ENCODE measurements at places on chromosomes 4 and X.

GRCh38 chr4:144754562-144755410, 108.8 kb downstream of the HHIP start:
- DNase-seq, result no peak

- no peak for DNase-seq
Measured at GRCh38 chr4:62191451-62192240, 991.5 kb downstream of the ADGRL3 start.

GRCh38 chrX:78321809-78322208, 5.6 kb downstream of the CYSLTR1 start:
- peak; percentile 14 for DNase-seq

GRCh38 chr4:174707051-174707676, 121.9 kb downstream of the GLRA3 start:
- no peak for DNase-seq

DNA sequence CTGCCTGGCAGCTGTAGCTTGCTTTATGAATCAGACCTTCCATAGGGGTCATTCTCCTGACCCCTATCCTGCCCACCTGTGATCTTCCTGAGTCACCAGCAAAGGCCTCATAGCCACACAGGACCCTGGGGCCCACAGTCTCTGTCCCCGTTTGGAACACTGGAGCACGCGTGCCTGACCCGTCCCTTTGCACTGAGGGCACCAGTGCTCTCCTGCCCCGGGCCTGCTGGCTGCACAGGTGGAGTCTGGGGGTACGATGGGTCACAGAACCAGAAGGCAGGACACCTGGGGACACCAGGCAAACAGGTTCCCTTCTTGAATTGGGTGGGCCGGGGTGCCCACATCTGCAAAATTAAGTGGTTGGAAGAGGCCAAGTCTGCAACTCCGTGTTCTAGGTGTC, 97.2 kb downstream of the CPZ start:
- DNase-seq, result no peak

DNA sequence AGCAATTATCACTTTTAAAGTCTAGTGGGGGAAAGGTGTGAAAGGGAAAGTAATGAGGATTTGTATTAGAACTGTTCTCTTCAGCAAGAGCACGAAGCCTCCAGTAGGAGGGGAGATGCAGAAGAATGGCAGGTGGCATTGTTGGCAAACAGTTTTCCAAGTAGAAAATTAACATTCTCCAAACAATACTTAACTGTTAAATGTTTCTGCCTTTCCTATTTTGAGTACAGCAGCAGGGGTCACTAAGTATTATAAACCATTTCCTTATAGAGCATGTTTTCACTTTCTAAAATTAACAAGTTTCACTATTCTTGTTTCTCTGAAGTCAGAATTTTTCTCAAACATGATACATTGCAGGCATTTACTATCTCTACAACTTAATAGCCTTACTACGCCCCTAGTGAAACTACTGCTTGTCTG, 58.7 kb downstream of the LEF1 start:
- no peak for DNase-seq

GRCh38 chr4:166827167-166827566, 407.1 kb downstream of the SPOCK3 start:
- no peak for DNase-seq

DNA sequence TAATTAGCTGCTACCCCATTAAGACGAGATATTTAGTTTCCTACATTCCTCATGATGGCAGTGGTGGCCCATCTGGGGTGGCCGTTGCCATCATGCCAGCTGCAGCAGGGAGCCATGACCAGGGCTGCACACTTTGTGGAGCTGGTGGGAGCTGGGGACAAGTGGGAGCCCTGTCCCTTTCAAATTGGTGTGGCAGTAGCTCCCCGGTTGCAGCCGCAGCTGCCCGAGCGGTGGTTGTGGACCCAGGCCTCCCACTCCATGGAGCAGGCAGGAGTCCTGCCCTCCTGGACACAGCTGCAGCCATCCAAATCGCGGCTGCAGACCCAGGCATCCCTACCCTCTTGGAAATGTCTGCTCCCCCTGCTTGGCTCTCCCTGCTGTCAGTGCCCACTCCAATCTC, 9.3 kb upstream of the SYTL5 start:
- no peak for DNase-seq

- DNase-seq, result no peak
Measured at GRCh38 chr4:108219998-108220397, 51.3 kb upstream of the LEF1 start.

DNA sequence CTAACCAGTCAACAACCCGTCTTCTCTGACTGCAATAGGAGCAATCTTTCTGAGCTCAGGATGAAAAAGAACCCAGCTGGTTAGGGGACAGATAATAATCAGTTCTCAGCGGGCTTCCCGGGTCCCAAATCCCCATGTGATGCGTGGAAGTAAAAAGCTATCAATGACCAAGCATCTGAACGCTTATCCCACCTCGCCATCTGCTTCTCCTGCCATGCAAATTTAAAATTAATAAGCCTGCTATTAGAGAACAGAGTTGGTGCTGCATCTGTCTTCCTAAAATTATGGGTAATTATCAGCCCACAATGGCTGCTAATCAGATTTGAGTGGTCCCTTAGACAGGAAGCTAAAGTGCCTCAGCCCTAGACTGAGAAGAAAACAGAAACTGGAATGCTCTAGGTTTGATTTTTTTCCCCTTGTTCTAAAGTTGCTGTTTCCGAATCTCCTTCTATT, 37.5 kb downstream of the AFAP1 start:
- DNase-seq, result no peak

GRCh38 chrX:78333521-78333920, 6.1 kb upstream of the CYSLTR1 start:
- no peak for DNase-seq

- DNase-seq, result no peak
Measured at GRCh38 chr4:163474027-163474426, 473 bp upstream of the TKTL2 start.

DNA sequence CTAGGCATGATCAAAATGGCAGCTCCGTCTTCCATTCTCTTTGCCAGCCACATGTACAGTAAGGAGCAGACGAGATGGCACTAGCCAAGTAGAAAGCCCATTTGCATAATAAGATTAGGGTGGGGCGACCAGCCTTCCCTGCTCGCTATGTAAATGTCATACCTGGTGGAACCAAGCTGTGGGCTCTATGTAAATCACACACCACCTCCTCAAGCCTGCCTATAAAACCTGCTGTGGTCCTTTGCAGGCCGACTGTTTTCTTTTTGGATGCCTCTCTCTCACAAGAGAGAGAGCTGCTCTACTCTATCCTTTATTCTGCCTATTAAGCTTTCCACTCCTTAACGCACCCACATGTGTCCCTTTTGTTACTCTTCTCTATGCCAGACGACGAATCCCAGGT, 1472.7 kb downstream of the ARAP2 start:
- no peak for DNase-seq

- DNase-seq, result no peak
Measured at GRCh38 chr4:122635205-122635604, 14.3 kb upstream of the IL21 start.

DNA sequence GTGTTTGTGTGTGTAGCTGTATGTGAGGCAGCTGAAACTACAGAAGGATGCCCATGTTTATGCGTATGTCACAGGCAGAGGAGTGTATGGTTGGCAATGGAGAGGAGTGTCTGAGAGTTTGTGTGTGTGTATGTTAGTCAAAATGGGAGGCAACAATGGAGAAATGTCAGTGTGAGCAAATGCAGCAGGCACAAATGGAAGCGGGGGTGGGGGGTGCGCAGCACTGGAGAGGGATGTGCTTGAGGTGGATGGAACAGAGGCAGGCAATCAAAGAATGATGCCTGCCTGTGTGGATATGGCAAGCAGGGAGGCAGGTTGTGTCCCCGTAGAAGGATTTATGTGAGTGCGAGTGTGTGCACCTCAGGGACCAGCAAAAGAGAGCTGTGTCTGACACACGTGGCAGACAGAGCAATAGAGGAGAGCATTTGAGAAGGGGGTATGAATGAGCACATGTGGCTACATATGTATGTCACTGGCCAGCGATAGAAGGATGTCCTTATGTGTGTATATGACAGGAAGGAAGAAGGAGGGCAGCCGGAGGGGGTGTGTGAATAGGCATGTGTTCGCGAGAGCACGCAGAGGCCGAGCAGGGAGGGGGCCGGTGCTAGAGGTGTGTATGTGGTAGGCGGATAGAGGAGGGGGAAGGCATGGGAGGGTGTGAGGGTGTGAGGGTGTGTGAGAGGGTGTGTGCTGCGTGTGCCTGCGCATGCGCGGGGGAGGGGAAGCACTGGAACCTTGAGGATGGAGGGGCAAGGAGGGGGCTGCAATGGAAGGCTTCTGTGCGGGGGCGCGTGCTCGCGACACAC, 1.1 kb downstream of the PJA1 start:
- DNase-seq, result no peak

DNA sequence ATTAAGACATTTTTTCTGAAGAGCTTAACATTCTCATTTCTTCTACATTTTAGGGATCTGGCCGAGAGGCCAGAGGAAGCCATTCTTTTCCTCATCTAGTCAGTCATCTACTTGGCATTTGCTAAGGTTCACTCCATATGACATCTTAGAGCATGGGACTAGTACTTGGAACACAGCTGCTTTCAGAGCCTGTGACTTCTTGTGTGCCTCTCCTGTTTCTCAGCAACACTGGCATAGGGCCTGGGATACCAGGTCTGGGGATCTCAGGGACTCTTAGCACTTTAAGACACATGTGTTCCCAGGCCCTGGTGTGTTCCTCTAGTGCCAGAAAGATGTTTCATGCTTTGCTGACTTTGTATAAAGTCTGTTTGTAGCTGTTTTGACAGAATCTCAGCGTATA, 7.3 kb downstream of the PLP1 start:
- no peak for DNase-seq

- DNase-seq, result no peak
Measured at GRCh38 chrX:14718403-14718802, 154.5 kb downstream of the FANCB start.

- no peak for DNase-seq
Measured at GRCh38 chrX:124103966-124104365, 142.5 kb downstream of the STAG2 start.

GRCh38 chr4:110815950-110816349, 193.1 kb upstream of the PITX2 start:
- no peak for DNase-seq

DNA sequence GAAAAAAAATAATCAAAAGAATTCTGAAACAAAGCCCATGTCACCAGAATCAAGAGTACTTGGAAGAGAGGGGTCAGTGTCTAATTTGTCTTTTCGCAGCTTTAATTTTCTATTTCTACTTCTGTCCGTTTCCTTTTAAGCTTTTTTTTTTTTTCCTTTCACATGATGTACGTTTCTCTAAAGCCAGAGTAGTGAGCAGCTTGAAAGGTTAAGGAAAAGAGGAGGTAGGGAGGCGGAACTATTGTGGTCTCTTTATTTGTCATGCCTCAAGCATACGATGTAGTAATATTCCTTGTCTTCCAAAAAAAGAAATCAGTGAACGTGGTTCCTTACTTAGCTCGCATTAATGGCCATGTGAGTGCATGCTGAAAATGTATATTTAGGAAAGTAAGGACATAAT, 311.5 kb downstream of the TENM3 start:
- no peak for DNase-seq

DNA sequence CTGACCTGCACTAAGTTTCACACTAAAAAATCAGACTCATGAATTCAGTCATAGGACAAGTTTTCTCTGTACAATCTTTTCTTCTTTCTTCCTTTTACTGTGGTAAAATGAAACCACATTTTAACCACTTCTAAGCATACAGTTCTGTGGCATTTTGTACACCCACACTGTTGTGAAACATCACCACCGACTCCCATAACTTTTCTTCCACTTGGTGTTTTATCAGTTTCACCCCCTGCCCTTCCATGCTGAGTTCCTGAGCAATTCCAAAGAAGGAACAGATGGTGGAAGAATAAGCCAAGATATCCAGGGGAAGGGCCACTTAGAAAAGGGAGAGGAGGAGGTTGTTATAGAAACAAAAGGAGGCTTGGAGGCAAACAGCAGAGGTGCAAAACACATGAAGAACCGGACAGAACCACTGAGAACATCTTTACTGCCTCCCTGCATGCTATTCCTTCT, 22.6 kb downstream of the SLC25A4 start:
- DNase-seq, result no peak

DNA sequence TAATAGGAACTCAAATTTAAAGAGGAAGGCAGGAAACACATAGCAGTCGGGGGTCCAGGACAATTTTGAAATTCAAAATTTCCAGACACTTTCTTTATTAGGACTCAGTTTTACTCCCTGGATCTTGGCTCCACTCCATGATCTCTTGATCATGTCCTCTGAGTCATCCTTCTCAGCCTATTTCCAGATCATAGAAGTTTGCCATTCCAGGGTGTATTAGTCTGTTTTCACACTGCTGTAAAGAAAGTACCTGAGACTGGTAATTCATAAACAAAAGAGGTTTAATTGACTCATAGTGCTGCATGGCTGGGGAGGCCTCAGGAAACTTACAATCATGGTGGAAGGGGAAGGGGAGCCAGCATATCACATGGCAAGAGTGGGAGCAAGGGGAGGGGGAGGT, 564.7 kb upstream of the ACTRT1 start:
- DNase-seq, result no peak

DNA sequence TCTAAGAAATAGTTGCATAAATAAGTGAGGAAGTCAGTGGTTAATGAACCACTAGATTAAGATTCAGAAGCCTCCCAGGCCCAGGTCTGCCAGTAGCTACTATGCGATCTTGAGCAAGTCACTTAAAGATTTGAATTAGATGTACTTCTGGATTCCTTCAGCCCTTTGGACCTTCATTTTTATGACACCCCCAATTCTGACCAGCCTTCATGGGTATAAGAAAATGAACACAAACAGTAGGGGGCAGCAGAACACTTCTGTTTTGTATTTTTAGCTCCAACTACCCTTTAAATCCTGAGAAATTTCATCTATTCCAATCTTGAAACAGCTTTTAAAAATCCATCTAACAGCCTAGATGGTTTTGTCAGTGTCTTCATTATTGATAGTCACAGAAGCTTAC, 19.0 kb downstream of the TMEM47 start:
- no peak for DNase-seq

DNA sequence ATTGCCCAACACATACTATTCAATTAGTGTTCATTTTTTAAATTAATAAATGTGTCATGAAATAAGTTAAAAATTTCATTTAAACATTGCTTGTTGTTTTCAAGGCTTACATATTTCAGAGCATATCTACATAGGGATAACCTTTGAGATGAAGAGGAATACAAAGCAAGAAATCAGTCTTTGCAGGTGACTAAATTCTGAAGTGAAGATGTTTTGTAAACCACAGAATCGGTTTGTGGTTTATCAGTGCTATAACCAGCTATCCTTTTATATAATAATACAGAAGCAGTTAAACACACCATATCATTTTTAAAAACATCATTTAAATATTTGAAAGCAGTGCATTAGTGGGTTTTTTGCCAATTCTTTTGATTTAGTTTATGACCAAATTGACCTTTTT, 26.9 kb downstream of the FAM241A start:
- DNase-seq, result no peak
